ENCODE measurements at places on chromosomes 3 and 15. TPM values are rescaled to one million over a fixed set of nuclear protein-coding genes. Genes with fewer than 3 reads are reported as not detected.

GRCh38 chr15:74622758-74623157, 7.1 kb downstream of the CLK3 start:
- no peak for DNase-seq

Gene BOC
- total RNA-seq: under 0.01 TPM

GRCh38 chr15:27843146-27843545, 256.0 kb downstream of the OCA2 start:
- no peak for DNase-seq

- no peak for DNase-seq
Observed at GRCh38 chr3:54986294-54986693, 58.4 kb upstream of the LRTM1 start.

- no peak for DNase-seq
Observed at GRCh38 chr3:13124631-13125030, 51.4 kb upstream of the IQSEC1 start.

DNA sequence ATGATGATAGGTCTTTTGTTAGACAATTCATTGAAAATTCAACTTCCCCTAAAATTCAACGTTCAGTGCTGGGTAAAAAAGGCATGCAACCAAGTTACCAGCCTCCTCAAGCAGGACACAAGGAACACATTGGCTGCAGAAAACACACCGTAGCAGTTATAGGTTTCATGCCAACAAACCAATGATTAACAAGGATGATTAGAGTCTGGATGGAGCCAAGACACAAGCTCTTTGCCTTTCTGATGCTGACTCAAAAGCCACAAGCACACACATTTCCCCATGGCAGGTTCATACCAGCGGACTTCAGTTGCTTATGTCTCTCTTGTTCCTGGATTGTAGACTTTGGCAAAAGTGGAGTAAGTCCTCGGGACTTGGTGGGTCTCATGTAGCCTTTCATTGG, 105.8 kb downstream of the DHX30 start:
- DNase-seq: no peak

Gene DPPA4
- total RNA-seq: not detected

GRCh38 chr15:40320931-40321371, 2.5 kb upstream of the INAFM2 start:
- peak; percentile 75 for DNase-seq

Gene GNAT1
- not detected for total RNA-seq

DNA sequence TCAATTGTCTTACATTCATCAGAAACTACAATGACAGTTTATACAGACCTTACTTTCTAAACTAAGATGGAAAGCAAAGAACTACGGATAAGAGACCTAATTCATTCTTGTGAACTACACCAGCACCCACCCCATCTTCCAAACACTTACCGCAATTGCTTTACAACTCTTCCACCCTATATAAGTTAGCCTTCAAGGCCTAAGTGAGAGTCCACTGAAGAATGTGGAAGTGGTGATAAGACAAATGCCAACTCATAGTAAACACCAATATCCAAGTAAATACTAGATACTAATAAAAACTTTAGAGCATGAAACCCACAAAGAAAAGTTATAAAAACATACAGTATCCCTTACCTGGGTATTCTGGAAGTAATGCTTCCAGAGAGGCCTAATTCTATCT, 13.6 kb downstream of the ARF4 start:
- no peak for DNase-seq

Gene OIP5
- 3.6 TPM for total RNA-seq

DNA sequence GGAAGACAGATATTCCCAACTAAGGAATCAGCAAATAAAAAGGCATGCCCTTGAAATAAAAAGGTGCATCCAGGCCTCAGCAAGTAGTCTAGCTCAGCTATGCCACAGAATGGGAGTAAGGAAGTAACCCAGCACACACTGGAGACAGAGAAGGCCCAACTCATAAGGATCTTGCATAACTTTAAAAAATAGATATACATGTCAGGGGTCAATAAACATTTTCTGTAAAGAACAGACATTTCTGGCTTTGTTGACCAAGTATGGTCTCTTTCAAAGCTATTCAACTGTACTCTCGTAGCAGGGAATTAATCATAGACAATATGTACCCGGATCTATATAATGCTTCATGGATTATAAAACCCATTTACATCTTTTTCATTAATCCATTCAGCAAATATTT, 449.3 kb downstream of the TAFA4 start:
- DNase-seq: no peak

DNA sequence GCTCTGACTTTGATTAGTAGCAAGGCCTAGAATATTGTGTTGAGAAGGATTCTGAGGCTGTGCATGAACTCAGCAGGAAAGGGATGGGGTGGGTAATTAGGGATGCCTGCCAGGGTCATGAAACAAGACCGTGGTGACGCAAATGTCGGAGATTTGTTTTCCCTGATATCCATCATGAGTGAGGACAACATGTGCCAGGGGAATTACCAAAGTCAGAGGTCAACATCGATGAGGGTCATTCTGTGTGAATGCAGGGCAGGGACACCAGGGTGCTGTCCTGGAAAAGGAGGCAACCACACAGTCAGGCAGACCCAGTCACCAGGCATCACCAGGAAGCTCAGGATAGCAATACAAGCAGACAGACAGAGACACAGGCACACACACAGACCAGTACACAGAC, 52.2 kb downstream of the SLCO2A1 start:
- peak; percentile 59 for DNase-seq

Gene CCRL2
- 5.1 TPM for total RNA-seq

- DNase-seq: peak; percentile 81
Observed at GRCh38 chr3:50542177-50543034, 25.1 kb downstream of the C3orf18 start.

DNA sequence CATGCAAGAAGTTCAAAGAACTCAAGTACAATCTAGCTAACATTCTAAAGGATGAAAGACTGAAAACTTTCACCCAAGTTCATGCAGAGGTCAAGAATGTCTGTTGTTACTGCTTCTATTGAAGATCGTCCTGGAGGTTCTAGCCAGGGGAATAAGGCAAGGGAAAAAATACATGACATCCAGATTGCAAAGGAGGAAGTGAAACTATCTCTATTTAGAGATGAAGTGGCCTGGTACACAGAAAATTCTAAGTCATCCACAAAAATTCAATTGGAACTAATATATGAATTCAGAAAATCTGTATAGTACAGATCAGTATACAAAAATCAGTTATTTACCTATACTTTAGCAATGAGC, 693.0 kb downstream of the NR2F2 start:
- DNase-seq: no peak

Gene PHLDB2
- 89.9 TPM for total RNA-seq

DNA sequence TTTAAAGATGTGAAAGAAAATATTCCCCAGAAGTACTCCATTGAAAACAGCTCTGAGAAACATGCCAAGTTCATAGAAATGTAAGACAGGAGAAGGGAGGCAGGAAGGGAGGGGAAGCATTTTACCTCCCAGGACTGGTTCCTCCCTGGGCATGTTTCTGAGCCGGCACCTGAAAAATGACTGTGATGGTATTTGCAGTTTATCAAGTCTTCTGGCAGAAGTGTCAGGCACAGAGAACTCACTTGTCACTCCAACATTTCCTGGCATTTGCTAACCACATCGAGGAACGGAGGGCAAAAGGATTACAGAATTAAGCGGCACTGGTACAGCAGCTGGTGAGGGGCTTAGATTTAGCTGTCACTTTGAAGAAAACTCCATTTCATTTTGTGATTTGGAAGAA, 1054.0 kb downstream of the TUSC7 start:
- no peak for DNase-seq

- peak; percentile 89 for DNase-seq
Observed at GRCh38 chr3:71050538-71051258, 532.8 kb downstream of the FOXP1 start.

DNA sequence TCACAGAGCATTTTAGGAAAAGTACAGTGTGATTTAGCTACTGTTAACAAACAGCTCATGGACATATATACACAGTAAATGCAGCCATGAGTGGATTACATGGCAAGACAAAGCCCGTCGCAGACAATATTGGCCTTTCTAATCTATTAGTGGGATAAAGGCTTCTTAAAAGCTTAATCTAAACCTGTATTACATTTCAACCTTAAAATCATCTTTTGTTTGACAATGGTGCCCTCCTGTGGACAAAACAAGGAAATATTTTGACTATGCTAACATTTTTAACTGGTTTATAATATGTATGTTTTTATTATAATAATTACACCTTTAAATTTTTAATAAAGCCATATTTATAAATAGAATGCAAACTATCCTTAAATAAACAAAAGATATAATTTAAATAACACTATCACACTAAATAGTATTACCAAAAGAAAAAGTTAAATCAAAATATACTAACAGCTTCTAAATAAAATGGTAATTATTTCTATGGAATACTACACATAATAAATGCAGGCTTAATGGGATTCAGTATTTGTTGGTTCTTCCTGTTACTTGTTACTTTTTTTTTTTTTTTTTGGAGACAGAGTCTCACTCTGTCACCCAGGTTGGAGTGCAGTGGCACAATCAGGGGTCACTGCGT, 38.6 kb downstream of the TAFA4 start:
- peak; percentile 64 for DNase-seq

Data from dermis blood vessel endothelial cell (primary cell).